ENCODE measurements at places on chromosomes 5 and 9. TPM values are rescaled to one million over a fixed set of nuclear protein-coding genes. Genes with fewer than 3 reads are reported as not detected.

GRCh38 chr9:26955222-26955903 is 849 bp upstream of the IFT74 start:
- peak; percentile 7 for DNase-seq

The PCDHA9 gene
- 0.49 TPM for total RNA-seq

The DND1 gene
- not detected for total RNA-seq

The ACTBL2 gene
- not detected for total RNA-seq

The N4BP3 gene
- total RNA-seq, result 0.18 TPM
